Activated CD8-positive, alpha-beta memory T cell treated with anti-CD3 and anti-CD28 coated beads, Interleukin-2, amount 10 ng/mL, durations not matched to agents 7 days and 5 days (primary cell): ENCODE measurements at places on chromosomes 16 and 17. TPM values are rescaled to one million over a fixed set of nuclear protein-coding genes. Genes with fewer than 3 reads are reported as not detected.

DNA sequence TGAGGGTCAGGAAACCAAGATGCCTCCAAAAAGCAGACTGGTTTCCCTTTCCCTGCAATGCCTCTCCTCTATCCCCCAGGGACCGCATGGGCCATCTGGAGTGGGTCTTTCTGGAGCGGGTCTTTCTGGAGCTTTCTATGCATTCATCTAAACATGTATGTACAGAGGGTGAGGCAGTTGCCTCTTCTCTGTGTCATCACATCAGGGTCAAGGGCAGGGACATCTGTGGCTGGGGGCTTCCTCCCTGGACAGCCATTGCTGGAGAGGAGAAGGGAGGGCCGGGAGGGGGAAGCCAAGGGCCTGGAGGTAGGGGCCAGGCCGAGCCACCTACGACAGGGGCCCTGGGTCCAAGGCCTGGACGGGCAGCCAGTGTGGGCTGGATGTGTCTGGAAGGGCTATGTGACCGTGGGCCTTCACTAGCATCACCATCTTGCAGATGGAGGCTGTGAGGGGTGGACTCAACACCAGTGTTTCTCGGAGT is 840 bp downstream of the ADCY7 start:
- DNase-seq: no peak

DNA sequence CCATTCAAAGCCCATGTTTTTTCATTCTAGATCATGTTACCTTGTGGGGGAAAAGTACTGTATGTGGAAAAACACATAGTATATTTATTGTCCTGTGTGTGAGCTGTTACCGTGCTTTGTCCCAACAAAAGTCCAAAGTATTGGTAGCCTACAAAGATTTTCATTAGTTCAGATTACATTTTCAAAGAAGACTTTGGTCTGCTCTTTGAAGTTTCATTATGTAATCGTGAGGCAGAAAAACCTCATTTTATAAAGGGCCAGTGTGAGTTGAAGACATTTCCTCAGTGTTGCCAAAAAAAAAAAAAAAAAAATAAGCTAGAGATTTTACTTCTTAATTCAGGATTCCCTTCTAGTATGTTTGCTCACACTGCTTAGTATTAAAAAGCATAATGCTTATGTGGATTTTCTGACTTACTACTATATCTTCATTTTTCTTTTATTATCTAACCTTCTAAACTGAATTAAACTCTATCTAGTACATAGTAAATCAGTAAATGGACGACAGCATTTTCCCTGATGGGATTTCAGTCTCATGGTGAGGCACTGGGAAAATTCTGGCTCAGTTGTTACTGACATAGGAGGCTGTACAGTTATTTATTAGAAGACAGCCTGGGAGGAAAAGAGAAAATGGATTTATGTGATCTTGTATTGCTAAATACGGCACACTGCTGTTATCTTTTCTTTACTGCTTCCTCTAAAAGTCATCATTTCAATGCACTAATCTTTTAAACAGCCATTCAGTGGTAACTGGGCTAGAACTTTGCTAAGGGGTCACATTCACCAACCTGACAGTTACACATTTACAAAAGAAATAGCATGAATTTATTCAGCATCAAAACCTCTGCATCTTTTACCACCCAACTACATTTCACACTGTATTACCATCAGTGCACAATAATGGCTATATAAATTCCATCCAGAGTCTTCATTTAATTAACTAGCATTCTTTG is 100.6 kb downstream of the STXBP4 start:
- DNase-seq: no peak

- no peak for DNase-seq
Measured at GRCh38 chr17:14622615-14623101, 321.8 kb downstream of the HS3ST3B1 start.

DNA sequence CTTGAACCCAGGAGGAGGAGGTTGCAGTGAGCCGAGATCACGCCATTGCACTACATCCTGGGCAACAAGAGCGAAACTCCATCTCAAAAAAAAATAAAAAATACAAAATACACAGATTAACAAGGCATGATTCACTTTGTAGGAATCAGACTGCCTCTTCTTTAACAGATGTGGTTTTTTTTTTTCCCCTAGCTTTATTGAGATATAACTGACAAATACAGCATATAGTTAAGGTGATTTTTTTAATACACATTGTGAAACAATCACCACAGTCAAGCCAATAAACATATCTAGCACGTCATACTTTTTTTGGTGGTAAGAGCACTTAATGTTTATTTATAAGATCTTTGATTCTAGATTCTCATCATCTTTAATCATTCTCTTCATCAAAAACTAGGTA is 87.8 kb downstream of the SPAG9 start:
- no peak for DNase-seq

- DNase-seq: no peak
Measured at GRCh38 chr17:78903101-78903779, at the start of gene CEP295NL. Gene CEP295NL (minus strand): TSS chr17:78903201. CDS start chr17:78901828, 1,373 bp downstream.

- DNase-seq: no peak
Measured at GRCh38 chr17:81738801-81739393, 26.8 kb downstream of the SLC25A10 start.

The NPIPA7 gene
- total RNA-seq: 10.8 TPM
